ENCODE measurements at places on chromosomes 3 and 15. TPM values are rescaled to one million over a fixed set of nuclear protein-coding genes. Genes with fewer than 3 reads are reported as not detected.
A peak's percentile ranks its signal among the peaks of the same experiment; 100 is the strongest.

The EXOG gene
- 22.0 TPM for polyA plus RNA-seq

GRCh38 chr3:32696523-32696922, 11.5 kb downstream of the CNOT10 start:
- no peak for DNase-seq

DNA sequence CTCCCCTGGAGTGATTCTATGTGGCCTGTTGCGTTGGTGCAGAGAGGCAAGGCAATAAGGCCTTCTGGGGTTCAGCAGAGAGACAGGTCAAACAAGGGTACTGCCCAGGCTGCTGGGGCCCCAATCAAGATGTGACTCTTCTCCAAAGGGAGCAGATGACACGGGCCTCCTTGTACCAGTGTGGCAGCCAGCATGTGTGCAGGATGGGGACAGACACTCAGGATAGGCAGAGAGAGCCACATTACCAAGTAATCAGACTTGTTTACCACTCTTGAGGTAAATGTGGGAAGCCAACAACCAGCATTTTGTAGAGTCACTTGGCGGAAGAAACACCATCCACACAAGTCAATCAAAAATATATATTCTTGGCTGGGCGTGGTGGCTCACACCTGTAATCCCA, 95.3 kb upstream of the DLG1 start:
- DNase-seq, result no peak

GRCh38 chr15:27782125-27782524, 317.0 kb downstream of the OCA2 start:
- DNase-seq, result peak; percentile 11

DNA sequence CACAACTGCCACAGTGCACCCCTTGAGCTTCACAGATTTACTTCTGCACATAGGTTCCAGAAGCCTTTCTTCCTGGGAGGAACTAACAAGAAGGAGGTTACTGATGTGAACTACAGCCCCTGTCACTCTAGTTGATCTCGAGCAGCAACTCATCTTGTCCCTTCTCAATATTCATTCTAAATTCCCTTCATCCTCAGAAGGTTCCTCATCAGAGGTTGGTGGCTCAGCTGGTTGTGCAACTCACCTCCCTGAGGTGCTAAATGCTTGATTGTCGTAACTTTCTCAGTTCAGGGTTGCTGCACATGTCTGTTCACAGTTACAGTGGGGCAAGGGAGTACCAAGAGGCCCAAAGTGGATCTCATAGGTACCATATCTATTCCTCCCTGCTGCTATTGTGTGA, 5.7 kb upstream of the A4GNT start:
- DNase-seq, result no peak

- no peak for DNase-seq
Measured at GRCh38 chr15:67090297-67091070, 25.1 kb downstream of the SMAD3 start.

GRCh38 chr15:72532991-72533601, 59.0 kb downstream of the ARIH1 start:
- DNase-seq, result no peak

GRCh38 chr3:52225452-52226228, at the start of gene TLR9:
TSS of gene TLR9 (minus strand) at chr3:52225645. CDS start at chr3:52225529, 116 bp downstream.
- DNase-seq, result no peak

DNA sequence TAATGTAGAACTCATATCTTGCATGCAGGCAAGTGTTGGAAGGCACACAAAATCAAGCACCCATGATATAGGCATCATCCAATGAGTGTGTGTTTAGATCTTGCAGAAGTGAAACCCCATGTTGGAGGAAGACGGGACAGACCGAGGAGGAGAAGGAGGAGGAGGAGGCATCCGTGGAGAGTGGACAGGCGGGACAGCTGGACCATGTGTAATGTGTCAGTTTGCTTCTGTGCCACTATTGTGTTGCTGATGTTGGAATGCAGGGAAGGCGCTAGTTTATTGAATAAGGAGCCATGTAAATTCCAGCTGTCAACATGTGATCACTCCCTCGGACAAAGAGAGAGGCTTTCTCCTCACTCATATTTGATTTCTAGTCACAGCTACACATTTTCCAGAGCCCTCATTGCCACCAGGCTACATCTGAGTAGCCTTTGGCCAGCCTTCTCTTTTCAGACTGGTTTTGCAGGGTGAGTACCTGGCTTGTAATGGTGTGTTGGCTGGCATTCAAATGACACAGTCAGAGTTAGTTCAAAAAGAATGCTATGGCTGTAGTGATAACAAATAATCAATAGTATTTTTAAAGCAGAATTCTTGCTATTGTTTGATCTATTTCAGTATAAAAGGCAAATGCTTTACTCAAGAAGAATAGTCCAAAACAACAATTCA, 1037.6 kb upstream of the NR2F2 start:
- no peak for DNase-seq

DNA sequence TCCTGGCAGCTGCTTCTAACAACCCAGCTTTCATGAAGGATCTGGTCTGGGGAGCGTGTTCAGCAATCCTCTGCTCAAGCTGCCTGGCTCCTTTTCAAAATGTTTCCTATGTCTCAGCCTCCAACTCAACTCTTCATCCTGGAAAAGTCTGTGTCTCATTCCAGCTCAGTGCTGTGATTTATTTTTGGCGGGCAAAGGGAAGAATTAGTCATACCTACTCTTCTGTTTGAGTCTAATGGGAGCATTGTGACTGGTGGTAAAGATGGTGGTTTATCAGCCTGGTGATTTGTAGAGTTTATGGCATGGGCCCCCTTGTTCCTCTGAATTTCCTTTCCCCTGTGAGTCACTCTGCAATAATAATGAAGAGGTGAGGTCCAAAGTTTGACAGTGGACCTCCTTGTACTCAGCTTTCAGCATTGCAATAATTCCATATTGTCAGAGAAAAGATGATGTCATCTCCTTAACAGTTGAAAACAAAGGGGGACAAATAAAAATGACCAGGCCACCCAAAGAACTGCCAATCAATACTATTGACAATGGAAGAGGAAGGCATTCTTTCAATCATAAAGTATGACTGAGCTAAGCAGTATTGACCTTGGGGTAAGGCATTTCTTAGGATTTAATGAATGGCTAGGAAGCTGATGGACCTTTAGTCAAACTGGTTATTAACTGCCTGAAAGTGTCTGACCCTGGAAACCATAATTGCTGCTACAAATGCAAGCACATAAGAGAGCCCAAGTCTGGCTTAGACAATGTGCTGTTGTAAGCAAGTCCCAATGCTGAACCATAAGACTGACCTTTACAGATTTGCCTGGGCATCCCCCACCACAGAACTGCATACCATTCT, 204.7 kb upstream of the MCTP2 start:
- DNase-seq, result no peak

- no peak for DNase-seq
Measured at GRCh38 chr3:125398952-125399351, 23.8 kb upstream of the ZNF148 start.

The FEZF2 gene
- polyA plus RNA-seq, result not detected

The PLS1 gene
- polyA plus RNA-seq, result 2.6 TPM

DNA sequence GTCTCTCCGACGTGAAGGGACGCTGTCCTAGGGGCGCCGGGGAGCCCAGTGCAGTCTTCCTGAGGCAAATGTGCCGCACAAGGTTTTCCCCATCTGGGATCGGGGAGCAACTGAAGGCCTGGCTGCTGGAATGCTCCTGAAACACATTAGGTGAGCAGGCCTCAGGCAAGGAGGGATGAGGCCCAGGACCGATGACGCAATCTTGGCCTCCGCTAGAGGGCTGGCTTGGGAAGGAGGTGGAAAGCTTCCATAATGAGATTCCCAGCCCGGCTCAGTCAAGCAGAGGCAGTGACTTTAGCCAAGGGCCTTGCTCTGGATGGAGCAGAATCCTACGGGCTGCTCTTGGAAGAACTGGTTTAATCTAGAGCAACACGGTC, 50.8 kb downstream of the CPN2 start:
- peak; percentile 51 for DNase-seq

DNA sequence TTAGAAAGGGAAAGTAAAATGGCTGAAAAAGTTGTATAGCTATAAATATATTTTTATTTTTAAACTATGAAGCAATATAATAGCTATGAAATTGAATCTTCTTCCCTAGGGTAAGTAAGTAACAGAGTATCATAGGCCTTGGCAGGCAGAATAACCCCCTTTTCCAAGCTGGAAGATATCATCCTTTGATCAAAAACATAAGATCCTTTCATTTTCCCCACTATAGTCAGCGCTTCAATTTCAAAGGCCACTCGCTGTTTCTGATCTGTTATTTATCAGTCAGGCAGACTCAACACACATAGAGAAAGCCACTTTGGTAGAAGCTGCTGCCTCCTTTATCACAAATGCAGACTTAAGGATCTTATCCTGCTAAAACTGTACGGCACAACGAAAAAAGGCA, 74.0 kb upstream of the UBE2E2 start:
- no peak for DNase-seq

- no peak for DNase-seq
Measured at GRCh38 chr3:87000940-87001339, 10.0 kb upstream of the VGLL3 start.

DNA sequence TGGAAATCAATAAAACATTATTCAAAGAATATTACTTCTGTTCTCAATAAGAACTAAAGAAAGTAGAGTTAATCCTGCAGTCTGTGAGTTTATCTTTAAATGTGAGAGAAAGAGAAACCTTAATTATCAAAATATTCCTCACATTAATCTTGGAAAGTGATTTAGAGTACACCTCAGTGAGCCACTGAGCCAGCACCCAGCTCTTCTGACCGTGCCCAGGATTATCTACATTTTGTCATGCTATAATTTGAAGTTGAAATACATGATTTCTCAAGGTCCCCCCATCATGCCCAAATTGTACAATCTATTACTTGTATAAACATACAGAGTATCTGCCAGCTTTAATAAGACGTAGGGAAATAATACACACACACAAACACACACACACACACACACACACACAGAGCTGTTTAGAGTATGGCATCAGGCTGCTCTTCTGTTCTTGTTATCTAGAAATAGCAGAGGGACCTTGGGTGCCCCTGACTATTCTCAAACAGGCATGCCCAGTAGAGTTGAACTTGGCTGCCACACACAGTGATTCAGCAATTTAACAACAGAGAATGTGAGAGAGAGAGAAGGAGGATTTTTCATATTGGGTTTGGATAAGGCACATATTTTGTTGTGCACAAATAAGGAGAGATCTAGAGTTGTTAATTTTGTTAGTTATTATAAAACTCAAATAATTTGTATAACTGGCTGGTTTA, 74.4 kb downstream of the P2RY1 start:
- DNase-seq, result no peak

DNA sequence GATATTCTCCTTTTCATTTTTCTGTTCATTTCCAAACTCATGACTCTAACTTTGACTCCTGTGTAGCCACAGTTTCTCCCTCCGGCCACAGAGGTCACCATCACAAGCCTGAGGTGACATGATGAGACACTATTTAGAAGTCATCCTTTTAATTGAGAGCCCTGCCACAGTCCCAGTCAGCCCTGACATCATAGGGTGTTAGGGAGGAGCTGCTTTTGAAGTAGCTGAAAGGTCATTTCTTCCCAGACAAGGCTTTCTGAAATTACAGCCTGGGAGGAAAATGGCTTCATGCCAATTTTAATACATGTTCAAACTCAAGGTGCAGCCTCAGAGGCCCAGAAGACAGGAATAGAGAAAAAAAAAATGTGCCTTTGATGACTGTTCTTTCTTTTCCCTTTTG, 532.8 kb upstream of the TGFBR2 start:
- DNase-seq, result no peak

- no peak for DNase-seq
Measured at GRCh38 chr15:83585601-83586335, 68.2 kb upstream of the ADAMTSL3 start.

- no peak for DNase-seq
Measured at GRCh38 chr3:183295211-183295610, 42.2 kb downstream of the B3GNT5 start.

- DNase-seq, result no peak
Measured at GRCh38 chr3:39183211-39184080, 8.9 kb downstream of the XIRP1 start.

The CCK gene
- not detected for polyA plus RNA-seq

DNA sequence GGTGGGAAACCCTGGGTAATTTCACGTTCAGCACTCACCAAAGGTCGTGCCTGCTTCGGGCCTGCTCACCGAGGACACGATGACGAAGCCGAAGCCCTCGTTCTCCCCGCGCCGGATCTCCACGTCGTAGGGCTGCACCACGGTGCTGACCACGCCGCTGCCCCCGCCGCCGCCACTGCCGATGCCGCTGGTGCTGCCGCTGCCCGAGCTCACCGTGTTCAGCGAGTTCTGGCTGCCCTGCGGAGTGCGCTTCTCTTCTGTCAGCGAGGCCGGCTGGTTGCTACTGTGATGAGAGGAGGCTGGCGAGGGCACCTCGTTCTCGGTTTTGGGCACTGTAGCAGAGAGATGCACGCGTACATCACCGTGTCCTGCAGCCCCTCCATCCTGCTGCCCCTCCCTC, 659.5 kb downstream of the MAGI1 start:
- no peak for DNase-seq

DNA sequence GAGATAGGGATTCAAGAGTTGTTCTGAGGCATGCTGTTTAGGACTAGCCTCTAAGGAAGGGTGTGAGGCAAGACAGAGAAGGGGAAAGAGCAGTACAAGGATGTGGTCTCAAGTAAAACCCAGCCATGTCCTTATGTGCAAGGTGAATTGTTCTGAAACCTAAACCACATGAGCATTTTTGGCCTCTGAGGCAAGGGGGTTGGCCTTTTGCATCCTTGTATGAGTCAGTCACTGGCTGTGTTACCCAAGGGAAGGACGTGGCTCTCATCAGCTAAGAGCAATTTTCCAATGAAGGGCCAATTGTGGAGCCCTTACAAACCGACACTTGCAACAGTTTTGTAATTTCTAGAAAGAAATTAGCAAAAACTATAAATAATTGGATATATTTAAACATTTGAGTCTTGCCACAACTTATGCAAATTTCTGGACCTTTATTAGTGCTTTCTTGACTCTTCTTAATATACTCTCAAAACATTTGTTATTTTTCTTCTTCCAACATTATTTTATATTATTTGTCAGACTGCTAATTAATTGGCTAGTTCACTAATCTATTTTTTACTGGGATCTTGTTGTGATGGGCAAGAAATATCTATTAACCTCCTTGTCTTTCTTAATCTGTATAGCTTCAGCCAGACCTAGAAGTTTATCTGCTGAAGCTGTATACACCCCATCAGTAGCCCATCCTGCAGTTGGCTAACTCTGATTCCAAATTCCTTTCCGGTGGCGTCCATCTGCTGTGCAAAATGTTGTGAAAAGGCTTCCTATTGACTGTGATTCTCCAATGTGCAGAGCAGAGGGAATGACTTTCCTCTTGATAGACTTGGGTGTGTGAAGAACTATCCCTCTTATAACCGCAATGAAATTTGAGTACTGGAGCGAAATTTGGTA, 97.7 kb upstream of the P2RY1 start:
- DNase-seq, result no peak

GRCh38 chr15:48459571-48460442, 128.6 kb downstream of the DUT start:
- no peak for DNase-seq

The CACNA1D gene
- 1.6 TPM for polyA plus RNA-seq

DNA sequence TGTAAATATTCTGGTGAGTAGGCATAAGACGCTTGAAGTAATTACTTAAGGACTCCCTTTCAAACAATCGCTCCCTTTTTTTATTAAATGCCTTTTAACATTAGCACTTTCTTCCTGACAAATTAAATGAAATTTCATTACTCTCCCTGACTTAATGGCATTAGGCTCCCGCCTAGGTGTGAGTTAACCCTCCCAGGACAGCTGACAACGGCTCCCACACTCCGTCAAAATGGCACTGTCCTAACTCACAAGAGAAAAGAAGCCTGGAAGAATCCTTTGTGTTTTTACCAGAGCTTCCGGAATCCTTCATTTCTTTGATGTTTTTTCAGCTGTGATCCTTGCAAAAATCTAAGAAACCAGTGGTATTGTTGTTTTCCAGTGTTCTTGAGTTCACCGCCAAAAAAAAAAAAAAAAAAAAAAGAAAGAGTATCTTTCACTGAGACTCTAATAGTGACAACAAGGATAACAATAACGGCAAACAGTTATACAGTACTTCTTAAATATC, 861.0 kb upstream of the NR2F2 start:
- no peak for DNase-seq

Data from urinary bladder (tissue), 4 donors.